Activated naive CD4-positive, alpha-beta T cell treated with anti-CD3 and anti-CD28 coated beads, Interleukin-2, amount 50 U/mL, for 72 hours (primary cell): ENCODE measurements at places on chromosomes 16 and 17. TPM values are rescaled to one million over a fixed set of nuclear protein-coding genes. Genes with fewer than 3 reads are reported as not detected.

- peak; percentile 83 for DNase-seq
These were observed at the start of gene PRR11 for GRCh38 chr17:59155439-59156177. Gene PRR11, plus strand, starts transcription at chr17:59155746. Its CDS starts 14,007 bp downstream, at chr17:59169753.

GRCh38 chr17:64259426-64259825 is 3.6 kb downstream of the TEX2 start:
- no peak for DNase-seq

- no peak for DNase-seq
These were observed 13.2 kb upstream of the MAP2K6 start for GRCh38 chr17:69401251-69401650.

DNA sequence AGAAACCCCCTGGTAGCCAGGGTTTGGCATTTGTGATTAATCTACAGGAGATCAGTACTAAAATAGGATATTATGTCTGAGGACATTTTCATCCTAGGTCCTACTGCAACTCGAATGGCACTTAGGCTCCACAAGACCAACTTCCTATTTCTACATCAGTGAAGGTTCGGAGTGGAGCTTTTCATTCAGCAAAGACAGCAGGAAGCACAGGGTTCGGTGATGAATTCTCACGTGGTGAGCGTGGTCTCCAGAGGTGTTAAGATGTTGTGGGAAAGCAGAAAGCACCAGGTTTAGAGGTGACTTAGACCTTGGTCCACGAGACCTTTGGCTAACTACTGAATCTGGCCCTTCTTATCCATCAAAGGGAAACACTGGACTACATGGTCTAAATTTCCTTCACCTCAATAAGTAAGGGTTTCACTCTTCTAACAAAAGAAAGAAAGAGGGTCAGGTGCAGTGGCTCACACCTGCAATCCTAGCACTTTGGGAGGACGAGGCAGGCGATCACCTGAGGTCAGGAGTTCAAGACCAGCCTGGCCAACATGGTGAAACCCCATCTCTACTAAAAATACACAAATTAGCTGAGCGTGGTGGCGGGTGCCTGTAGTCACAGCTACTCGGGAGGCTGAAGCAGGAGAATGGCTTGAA is 13.9 kb upstream of the HELZ start:
- DNase-seq, result peak; percentile 17

TBC1D3B gene
- total RNA-seq, result 7.6 TPM

KLHL10 gene
- 0.14 TPM for total RNA-seq

- DNase-seq, result no peak
These were observed 30.5 kb downstream of the HS3ST3B1 start for GRCh38 chr17:14331225-14331981.

GRCh38 chr16:10138881-10139280 is 43.3 kb downstream of the GRIN2A start:
- DNase-seq, result no peak

CDR2L gene
- total RNA-seq, result 1.5 TPM

PRR35 gene
- not detected for total RNA-seq

- DNase-seq, result no peak
These were observed 7.9 kb upstream of the NAGPA start for GRCh38 chr16:5041600-5042133.

KRT24 gene
- not detected for total RNA-seq

GRCh38 chr17:64335486-64335885 is 55.2 kb downstream of the PECAM1 start:
- no peak for DNase-seq

KRTAP4-3 gene
- total RNA-seq, result not detected

GRCh38 chr16:21156767-21157467 is 1.6 kb upstream of the LDAF1 start:
- DNase-seq, result no peak

DNA sequence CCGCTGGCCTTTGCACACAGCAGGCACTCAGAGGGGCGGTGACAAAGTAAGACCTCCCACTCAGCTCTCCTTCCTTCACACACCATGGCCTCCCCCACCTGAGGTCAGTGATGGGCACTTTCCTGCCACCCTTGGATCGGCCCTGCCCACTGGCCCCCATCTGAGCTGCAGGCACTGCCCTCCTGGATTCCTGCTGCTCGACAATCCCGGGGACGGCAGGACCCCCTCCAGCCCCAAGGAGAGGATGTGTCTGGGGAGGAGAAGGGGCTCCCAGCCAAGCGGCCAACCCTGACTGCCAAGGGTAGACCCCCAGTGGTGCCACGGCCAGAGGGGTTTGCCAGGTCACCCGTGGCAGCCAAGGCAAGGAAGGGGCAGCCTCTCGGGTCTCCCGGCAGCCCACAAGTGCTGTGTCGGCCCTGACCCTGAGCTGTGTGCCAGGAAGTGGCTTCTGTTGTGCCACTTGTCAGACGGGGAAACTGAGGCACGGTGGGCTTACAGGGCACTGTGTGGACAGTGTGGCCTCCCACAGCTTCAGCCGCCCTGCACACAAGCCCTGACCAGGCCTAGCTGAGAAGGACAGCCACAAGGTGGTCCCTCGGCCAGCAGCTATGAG is 22.7 kb downstream of the PIEZO1 start:
- no peak for DNase-seq

GRCh38 chr17:65064452-65065019 is 8.0 kb upstream of the GNA13 start:
- no peak for DNase-seq

DNA sequence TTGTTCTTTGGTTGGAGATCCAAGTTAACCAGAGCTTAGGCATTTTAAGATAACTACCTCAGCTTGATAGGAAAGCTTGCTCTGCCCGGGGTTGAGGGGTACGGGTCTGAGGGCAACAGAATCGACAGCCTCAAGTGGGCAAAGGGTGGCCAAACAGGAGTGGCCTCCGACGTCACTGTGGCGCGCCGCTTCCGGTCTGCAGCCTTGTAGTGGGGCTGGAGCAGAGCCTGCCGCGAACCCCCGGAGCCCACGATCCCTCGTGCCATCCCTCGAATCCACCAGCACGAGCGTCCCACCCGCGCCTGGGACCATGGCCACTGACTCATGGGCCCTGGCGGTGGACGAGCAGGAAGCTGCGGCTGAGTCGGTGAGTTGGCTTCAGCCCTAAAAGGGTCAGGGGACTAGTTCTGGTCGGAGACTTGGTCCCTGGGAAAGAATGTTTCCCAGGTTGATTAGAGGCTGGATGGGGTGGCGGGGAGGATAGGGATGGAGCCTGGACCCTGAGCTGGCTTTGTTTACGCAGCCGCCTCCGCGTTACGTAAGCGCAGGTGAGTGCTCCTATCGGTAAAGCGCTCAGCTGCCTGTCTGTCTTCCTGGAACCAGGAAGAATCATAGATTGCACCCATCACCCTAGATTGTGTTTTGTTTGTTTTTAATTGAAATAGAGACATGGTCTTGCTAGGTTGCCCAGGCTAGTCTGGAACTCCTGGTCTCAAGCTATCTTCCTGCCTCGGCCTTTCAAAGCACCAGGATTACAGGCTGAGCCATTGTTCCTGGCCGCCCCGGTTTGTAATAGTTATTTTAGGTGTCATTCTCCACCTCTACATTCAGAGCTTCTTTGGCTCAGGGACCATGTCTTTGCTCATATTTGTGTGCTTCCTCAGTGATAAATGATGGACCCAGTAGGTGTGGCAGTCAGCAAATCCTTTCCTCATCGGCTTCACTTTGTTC is at the start of gene DDX19B:
DDX19B (plus strand) TSS at position 199 of the 951 bp plus-strand sequence; CDS start at position 311, 112 bp downstream.
- DNase-seq, result peak; percentile 73

SMTNL2 gene
- total RNA-seq, result not detected

DNA sequence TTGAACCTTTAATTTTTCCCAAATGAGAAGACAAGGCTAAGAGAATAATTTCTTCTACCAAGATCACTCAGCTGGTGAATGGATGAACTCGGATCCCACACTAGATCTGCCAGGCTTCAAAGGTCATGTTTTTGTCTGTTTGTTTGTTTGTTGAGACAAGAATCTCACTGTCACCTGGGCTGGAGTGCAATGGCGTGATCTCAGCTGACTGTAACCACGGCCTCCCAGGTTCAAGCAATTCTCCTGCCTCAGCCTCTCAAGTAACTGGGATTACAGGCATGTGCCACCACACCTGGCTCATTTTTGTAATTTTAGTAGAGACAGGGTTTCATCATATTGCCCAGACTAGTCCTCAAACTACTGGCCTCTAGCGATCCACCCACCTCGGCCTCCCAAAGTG is 6.6 kb downstream of the ZNF19 start:
- DNase-seq, result no peak

GRCh38 chr17:8951206-8951605 is 14.3 kb downstream of the PIK3R5 start:
- no peak for DNase-seq

- DNase-seq, result no peak
These were observed 13.7 kb downstream of the MYO15B start for GRCh38 chr17:75601057-75601987.
